ENCODE measurements at places on chromosomes 3 and 15.

DNA sequence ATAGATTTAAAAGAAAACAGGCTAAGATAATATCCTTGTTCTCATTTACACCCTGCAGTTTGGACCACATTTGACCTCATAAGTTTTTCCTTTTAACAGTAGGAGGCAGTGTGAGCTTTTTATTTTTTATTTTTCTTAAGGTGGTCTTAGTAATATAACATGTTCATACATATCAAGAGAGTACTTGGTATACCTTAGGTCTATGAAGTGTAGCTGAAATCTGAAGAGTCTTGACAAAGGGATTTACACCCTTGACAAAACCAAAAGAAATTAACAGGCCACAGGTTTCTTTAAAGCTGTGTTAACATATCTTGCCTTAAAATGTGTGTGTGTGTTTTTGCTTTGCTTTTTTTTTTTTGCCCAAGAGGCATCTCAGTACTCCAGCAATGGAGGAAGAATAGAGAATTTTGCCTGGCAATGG is 3.2 kb downstream of the RAP2B start:
- no peak for DNase-seq

- DNase-seq = peak; percentile 14
These were observed 75.5 kb downstream of the ADAMTS9 start for GRCh38 chr3:64612082-64612860.

GRCh38 chr15:101499863-101500713 is 10.6 kb upstream of the PCSK6 start:
- DNase-seq = no peak

GRCh38 chr3:71961891-71962290 is 176.9 kb upstream of the PROK2 start:
- DNase-seq = no peak

- no peak for DNase-seq
These were observed 184.2 kb upstream of the TPM1 start for GRCh38 chr15:62858343-62858742.

DNA sequence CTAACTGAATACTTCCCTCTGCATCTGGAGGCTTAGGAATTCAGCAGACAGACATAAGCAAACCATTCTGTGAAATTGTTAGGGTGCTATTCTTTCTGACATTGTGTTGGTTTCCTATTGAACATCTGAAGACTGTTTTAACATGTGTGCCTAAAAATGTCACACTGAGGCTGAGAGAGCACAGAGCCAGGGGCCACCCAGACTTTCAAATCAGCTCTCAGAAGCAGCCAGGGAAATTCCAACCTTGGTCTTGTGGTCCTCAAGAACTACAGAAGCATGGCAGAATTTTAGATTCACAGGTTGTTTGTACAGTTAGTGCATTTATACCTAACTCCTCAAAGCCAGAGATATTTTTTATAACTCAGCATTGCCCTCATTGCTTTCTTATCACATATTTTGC is 929.2 kb upstream of the CFAP20DC start:
- DNase-seq = no peak

DNA sequence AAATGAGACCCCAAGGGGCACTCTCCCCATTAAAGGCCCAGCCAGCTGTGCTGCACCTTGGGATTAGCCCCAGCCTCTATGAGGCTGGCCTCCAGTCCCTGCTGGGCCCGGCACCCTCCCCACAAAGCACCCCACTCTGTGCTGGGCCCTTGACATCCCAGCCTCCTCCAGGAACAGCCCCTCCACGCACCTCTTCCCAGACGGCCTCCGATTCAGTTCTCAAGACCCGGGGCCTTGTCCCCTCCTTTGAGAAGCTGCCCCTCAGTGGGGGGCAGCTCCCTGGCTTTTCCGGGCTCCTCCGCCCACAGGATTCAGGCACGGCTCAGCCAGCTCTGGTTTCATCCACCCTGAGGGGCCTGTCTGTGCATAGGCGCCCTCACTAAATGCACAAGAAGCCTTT is 144.1 kb downstream of the LRRK1 start:
- no peak for DNase-seq

DNA sequence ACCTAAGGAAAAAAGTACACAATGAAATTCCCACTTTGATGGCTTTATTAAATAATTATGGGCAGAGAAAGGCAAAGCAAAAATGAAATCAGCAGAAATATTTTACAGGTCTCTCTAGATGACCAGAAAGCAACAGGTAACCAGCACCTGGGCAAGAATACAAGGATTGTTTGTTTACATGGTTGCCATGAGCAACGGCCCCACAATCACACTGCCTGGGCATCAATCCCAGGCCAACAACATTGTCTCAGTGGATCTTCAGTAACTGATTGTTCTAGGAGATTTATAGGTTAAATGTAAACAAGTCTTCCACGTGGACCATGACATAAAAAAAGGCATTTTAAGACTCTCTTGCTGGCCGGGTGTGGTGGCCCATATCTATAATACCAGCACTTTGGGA is 82.6 kb downstream of the PDZRN3 start:
- DNase-seq = no peak

GRCh38 chr3:66297900-66298299 is 77.1 kb downstream of the SLC25A26 start:
- DNase-seq = peak; percentile 51

GRCh38 chr3:174598885-174599439 is 260.2 kb upstream of the NAALADL2 start:
- DNase-seq = no peak

Data from fibroblast of skin of right quadriceps (primary cell).